GM10248 (cell line): ENCODE measurements at places on chromosomes 13 and 19.

DNA sequence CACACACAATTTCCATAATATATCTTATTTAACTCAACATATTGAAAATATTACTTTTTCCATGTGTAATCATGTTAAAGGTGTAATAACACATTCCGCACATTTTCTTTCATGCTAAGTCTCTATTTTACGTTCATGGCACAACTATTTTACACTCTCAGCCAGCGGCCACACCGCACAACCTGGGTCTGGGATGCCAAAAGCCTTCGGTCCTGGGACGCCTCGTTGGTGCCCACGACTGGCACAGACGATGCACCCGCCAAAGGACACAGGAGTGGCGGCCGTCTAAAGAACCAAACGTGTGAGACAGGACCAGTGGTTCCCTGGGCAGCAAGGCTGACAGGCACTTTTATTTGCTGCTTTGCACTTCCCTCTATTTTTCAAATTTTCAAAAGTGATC, 10.0 kb upstream of the PROZ start:
- DNase-seq = no peak

GRCh38 chr19:33450689-33451088, 70.9 kb downstream of the PEPD start:
- no peak for DNase-seq

DNA sequence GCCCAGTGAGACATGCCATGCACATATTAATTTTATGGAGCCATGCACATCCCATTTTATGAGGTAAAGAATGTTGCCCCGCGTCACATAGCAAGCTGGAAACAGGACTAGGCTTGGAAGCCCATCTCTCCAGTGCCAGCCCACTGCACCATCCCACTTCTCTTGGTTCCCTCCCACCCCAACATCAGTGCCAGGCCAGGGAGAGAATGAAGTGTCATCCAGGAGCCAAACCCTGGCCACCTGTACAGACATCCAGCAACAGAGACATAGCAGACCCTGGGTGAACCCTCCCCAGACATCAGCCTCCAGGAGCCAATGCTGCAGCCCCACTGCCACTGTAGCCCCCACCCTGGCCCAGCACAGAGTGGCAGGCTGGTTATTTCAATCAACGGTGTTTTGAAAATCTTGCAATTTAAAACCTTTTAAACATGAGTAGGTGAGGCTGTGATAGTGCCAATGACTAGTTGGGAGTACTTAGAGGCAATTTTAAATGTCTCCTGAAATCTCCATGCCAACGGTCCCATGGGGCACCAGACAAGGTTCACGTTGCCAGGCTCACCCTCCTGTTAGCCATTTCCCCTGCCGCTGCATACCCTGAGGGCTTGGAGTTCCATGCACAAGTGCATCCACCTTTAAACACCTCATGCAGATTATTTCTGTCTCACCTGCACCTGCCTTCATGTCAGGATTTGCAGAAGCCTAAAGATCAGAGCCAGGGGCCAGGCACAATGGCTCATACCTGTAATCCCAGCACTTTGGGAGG, 34.7 kb downstream of the VSTM2B start:
- DNase-seq = no peak

DNA sequence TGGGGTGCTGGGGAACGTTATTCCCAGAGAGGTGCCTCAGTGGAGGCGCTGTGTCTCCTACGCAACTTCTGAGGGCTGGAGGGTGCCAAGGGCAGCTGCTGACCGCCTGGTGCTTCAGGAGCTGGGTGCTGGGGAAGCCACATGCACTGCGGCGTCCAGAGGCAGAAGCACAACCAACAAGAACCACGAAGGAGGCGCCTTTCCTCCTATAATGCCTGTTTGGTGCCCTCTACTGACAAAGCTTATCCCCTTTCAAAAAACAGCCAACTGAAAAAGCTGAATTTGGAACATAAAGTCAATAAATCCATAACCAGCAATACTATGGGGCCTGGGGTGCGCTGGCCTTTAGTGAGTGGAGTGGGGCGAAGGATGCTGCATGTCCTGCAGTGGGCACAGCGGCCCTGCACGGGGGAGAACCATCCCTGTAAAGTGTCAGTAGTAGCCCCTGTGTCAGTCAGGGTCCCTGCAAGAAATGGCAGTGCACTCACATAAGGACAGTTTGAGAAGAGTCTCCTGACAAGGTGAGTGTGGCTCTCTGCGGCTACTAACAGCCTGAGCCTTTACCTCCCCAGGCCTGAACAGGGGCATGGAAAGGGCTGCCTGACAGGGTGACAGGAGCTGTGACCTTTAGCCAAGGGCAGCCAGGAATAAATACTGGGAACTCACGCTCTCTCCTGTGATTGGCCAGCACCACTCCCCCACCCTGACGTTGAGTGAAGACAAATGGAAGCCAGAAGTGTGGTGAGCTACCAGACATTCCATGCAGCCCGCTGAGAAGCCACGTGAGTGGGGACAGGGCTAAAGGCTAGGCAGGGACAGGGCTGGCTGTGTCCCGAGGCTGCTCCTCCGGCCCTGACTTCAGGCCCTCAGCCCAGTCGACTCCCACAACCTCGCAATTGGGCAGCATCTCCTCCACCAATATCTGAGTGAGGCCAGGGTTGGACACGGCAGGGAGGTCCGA, 4.5 kb upstream of the B3GNT8 start:
- DNase-seq = no peak

GRCh38 chr19:48728911-48729664, 9.6 kb upstream of the MAMSTR start:
- no peak for DNase-seq

DNA sequence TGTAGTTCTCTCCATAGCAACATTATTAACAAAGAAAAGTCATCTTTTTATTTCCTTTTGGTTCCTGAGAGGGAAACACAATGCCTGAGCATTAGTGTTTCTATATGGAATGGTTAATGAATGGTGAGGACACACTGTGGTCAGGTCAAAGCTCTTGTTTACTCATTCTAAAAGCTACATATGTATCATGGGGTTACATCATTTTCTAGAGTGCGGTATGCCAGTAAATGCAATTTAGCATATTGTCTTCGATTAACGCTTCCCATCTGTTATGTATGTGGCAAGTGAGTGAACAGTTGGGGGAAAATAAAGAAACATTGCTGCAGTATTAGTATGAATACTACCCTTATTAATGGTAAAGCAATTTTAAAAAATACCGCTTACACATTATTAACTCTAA, 1152.2 kb upstream of the SPRY2 start:
- no peak for DNase-seq

- no peak for DNase-seq
Observed at GRCh38 chr19:45216667-45217066, 28.5 kb downstream of the EXOC3L2 start.

DNA sequence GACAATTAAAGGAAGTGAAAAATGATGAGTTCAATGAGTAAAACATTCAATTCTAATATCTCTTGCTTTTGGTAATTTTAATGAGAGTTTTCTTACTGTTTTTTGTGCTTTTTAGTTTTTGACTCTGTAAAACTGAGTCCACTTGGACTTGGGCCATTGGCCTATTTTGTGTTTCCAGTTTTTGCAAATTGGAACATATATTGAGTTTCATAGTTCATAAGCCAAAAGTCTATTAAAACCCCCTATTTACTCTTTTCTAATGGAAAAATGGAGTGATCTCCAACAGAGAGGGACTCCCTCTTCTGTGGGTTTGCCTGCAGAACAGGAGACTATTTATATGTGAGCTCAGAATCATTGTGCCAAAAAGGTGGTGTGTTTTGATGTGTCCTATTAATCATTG, 219.7 kb upstream of the SPRY2 start:
- no peak for DNase-seq
